ENCODE measurements at places on chromosomes 3 and 15.

- no peak for DNase-seq
Measured at GRCh38 chr3:134369231-134369741, 5.0 kb downstream of the AMOTL2 start.

DNA sequence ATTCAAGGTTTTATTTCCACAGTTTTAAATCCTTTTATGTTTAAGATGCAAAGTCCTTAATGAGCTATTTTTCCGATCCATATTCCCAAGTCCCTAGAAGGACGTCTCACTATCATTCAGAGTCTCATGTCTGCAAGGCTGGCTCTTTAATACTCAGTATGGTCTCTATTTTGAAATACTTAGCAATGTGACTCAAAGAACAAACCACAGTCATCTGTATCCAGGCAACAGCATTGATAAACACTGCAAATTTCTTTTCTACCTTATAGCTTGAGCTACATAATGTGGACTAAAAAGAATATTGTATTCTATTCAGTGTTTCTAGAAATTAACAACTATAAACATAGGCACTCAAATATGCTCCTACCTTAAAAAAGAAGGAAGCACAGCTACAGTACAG is 588.3 kb upstream of the NAALADL2 start:
- no peak for DNase-seq

DNA sequence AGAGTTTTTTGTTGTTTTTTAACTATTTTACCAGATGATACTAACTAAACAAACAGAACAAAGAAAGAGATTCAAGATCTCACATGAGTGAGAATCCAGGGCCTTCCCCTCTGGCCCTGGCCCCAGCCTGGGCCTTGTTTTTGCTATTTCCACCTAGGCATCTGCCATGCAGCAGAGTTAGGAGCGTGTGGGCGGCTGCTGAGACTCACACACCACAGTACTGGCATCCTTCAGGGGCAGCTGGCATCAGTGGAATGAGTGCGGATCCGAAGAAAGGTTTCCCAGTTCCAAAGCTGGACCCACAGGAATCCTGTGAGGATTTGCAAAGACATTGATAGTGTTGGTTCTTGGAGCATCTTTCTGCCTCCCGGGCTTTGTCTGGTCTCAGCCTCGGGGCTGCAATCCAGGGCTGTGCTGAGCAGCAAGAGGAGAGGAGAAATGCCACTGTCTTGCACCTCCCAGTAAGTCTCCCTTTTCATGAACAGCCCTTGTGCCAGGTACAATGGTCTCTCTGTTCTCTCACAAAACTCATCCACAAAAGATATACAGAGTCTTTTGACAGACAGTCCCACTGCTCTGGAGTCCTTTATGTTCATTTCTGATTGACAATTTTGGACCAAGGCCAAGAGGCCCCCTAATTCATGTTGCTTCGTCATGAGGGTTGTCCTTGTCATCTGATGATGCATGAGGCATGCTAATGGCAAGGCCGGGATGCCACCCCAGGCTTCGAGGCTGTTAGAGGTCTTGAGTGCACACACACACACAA is 46.6 kb downstream of the APH1B start:
- DNase-seq: no peak

- no peak for DNase-seq
Measured at GRCh38 chr3:43522727-43523362, 99.0 kb downstream of the ANO10 start.

- DNase-seq: no peak
Measured at GRCh38 chr15:46014532-46014931, 379.7 kb downstream of the SQOR start.

DNA sequence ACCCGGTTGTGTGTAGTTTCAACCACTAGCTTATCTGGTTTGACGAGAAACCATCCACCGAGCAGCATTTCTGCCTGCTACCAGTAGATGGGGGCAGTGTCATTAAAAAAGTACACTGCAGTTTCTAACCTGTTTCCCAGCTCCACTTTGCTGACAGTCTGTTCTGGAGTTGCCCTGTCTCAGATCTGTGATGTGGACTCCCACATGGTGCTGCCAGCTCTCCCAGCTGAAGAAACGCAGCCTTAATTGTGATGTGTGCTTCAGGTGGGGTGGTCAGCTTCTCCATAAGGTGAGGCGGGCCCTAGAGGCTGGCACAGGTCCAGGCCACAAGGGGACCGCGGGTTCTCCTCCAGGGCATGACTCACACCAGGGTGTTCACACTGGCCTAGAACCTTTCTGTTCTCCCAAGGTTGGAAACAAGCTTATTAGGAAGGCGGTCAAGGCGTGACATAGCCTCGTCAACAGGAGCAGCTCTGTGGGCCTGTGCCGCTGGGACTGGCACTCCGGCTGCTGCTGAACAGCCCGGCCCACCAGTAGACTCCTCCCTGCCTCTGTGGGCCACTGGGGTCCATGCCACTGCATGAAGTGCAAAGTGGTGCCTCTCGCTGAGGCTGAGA is 2.9 kb upstream of the FAM43A start:
- no peak for DNase-seq

All from stimulated activated CD8-positive, alpha-beta memory T cell treated with anti-CD3 and anti-CD28 coated beads, Interleukin-2, amount 100 ng/mL, for 1 hour (primary cell).